ENCODE measurements at places on chromosomes 7 and 10.

GRCh38 chr10:24553051-24553612 lies 170.6 kb downstream of the ARHGAP21 start:
- no peaks in the 10 kb centered on the region for H3K36me3 ChIP-seq
- no peaks in the 10 kb centered on the region for H3K27me3 ChIP-seq
- H3K4me3 ChIP-seq, result no peak overlapping the region
- no peaks in the 10 kb centered on the region for H3K4me1 ChIP-seq

GRCh38 chr10:116281775-116282174 lies 8.8 kb upstream of the GFRA1 start:
- H3K4me3 ChIP-seq, result no peak overlapping the region
- H3K4me1 ChIP-seq, result no peaks in the 10 kb centered on the region
- H3K36me3 ChIP-seq, result no peaks in the 10 kb centered on the region
- H3K27me3 ChIP-seq, result no peaks in the 10 kb centered on the region

GRCh38 chr7:22001345-22002004 lies 55.8 kb upstream of the CDCA7L start:
- no peak overlapping the region for H3K27ac ChIP-seq
- H3K36me3 ChIP-seq, result no peaks in the 10 kb centered on the region
- no peaks in the 10 kb centered on the region for H3K4me1 ChIP-seq
- no peaks in the 10 kb centered on the region for H3K27me3 ChIP-seq
- no peak for DNase-seq

- H3K27me3 ChIP-seq, result no peaks in the 10 kb centered on the region
- H3K27ac ChIP-seq, result no peak overlapping the region
- H3K36me3 ChIP-seq, result no peaks in the 10 kb centered on the region
- H3K4me1 ChIP-seq, result peaks cover 6% of the 10 kb centered on the region
- no peak overlapping the region for H3K4me3 ChIP-seq
- no peak for DNase-seq
Measured at GRCh38 chr10:33279276-33279675, 55.2 kb downstream of the NRP1 start.

GRCh38 chr7:137903382-137904169 lies 56.8 kb upstream of the DGKI start:
- H3K4me1 ChIP-seq, result no peaks in the 10 kb centered on the region
- no peak overlapping the region for H3K4me3 ChIP-seq
- peaks cover 2% of the 10 kb centered on the region for H3K36me3 ChIP-seq
- H3K27ac ChIP-seq, result peak overlapping the region; percentile 21
- DNase-seq, result no peak

- H3K27me3 ChIP-seq, result no peaks in the 10 kb centered on the region
- no peaks in the 10 kb centered on the region for H3K4me1 ChIP-seq
- H3K36me3 ChIP-seq, result no peaks in the 10 kb centered on the region
- H3K27ac ChIP-seq, result no peak overlapping the region
- no peak for DNase-seq
Measured at GRCh38 chr7:83038787-83039186, 123.9 kb downstream of the PCLO start.

- no peaks in the 10 kb centered on the region for H3K27me3 ChIP-seq
- no peaks in the 10 kb centered on the region for H3K36me3 ChIP-seq
- H3K4me1 ChIP-seq, result no peaks in the 10 kb centered on the region
- no peak for DNase-seq
- H3K4me3 ChIP-seq, result no peak overlapping the region
Measured at GRCh38 chr10:3380406-3381050, 207.9 kb upstream of the PITRM1 start.

GRCh38 chr7:87140271-87140748 lies 11.9 kb upstream of the DMTF1 start:
- DNase-seq, result no peak
- H3K27me3 ChIP-seq, result no peaks in the 10 kb centered on the region
- H3K27ac ChIP-seq, result no peak overlapping the region
- H3K4me3 ChIP-seq, result no peak overlapping the region
- no peaks in the 10 kb centered on the region for H3K36me3 ChIP-seq
- H3K4me1 ChIP-seq, result no peaks in the 10 kb centered on the region

GRCh38 chr7:66928388-66928787 lies 7.4 kb downstream of the TMEM248 start:
- H3K27me3 ChIP-seq, result no peaks in the 10 kb centered on the region
- no peak overlapping the region for H3K27ac ChIP-seq
- H3K4me3 ChIP-seq, result no peak overlapping the region
- H3K36me3 ChIP-seq, result no peaks in the 10 kb centered on the region
- DNase-seq, result no peak

GRCh38 chr7:121503039-121503438 lies 106.9 kb upstream of the FAM3C start:
- H3K27me3 ChIP-seq, result no peaks in the 10 kb centered on the region
- H3K36me3 ChIP-seq, result no peaks in the 10 kb centered on the region
- no peak overlapping the region for H3K4me3 ChIP-seq
- H3K27ac ChIP-seq, result no peak overlapping the region

- no peaks in the 10 kb centered on the region for H3K27me3 ChIP-seq
- no peak for DNase-seq
- H3K4me1 ChIP-seq, result peaks cover 2% of the 10 kb centered on the region
- no peaks in the 10 kb centered on the region for H3K36me3 ChIP-seq
Measured at GRCh38 chr7:82200601-82201000, 243.0 kb downstream of the CACNA2D1 start.

DNA sequence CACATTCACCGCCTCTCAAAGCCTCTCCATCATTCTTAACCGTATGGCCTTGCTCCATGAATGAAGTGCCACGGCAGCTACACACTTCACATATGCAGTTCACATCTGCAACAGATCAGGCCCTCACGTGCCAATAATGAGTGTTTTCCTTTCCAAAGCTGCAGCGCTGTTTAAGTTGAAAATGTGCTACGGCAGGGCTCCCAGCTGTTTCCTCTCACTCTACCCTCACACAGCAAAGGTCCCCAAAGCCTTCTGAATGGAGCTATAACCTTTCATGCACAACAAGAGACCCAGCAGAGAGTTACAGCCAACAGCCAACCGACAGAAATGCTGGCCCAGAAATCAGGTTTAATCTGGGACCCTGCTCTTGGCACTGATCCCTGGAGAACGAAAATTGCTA lies 236.1 kb downstream of the ELMO1 start:
- no peaks in the 10 kb centered on the region for H3K4me1 ChIP-seq
- DNase-seq, result no peak
- no peaks in the 10 kb centered on the region for H3K36me3 ChIP-seq

DNA sequence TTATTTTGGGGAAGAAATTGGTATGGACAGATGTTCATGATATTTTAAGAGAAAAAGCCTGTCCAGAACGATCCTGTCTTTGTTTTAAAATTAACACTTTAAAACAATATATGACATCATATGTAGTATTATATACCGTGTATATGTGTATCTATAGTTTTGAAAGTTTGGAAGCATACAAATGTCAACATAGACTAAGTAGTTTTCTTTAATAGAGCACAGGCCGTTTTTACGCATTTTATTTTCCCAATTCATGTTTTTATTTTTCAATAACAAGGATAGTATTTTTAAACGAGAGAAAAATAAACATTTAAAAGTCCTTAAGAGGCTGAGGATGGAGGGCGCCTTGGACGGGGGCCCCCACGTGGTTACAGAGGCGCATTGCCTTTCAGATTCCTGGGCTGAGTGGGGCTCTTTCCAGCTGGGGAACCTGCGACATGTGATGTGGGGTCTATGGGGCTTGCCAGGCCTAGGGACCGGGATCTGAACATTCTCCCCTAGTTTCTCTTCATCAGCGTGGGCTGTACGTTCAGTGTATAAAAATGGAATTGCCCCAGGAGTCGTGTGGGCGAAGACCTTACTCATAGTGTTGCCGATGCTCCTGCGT lies 127.8 kb upstream of the ZNF746 start:
- H3K4me1 ChIP-seq, result no peaks in the 10 kb centered on the region
- H3K36me3 ChIP-seq, result peaks cover 6% of the 10 kb centered on the region
- H3K27me3 ChIP-seq, result no peaks in the 10 kb centered on the region
- H3K27ac ChIP-seq, result no peak overlapping the region
- DNase-seq, result peak; percentile 84
- no peak overlapping the region for H3K4me3 ChIP-seq

- H3K27ac ChIP-seq, result no peak overlapping the region
- no peaks in the 10 kb centered on the region for H3K27me3 ChIP-seq
- H3K36me3 ChIP-seq, result no peaks in the 10 kb centered on the region
- H3K4me3 ChIP-seq, result no peak overlapping the region
- DNase-seq, result no peak
- peaks cover 2% of the 10 kb centered on the region for H3K4me1 ChIP-seq
Measured at GRCh38 chr7:91692800-91693199, 187.7 kb downstream of the MTERF1 start.

DNA sequence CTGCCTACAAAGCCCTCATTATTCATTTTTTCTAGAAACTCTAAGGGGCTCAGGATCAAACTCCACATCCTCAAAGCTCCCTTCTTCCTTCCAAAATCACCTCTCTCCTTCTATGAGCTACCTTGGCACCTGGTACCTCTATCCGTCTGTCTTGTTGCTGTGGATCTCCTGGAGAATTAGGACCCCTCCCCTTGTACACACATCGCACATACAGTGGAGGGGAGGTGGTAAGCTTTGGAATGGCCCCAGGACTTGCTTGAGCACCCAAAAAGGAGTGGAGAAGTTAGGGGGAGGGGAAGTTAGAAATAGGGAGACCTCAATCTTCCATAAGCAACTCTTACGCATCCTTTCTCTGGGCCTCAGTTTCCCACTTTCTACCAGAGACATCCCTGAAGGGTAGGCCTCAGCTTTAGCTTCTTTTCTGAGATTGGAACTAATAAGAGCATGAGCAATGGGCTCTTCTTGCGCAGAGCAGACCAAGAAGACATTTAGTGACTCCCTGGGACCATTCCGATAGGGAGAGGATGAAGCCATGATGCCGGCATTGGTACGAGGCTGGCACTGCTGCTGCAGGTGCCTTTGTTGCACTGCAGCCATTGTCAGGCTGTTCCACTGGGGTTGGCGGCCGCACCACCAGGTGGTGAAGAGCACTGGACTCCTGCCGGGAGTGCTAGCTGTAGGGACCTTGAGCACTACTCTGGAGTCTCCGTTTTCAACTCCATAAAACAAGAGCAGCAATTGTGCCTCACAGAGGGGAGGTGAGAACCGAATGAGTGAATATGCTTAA lies 4.5 kb downstream of the CYP26C1 start:
- no peaks in the 10 kb centered on the region for H3K27me3 ChIP-seq
- H3K4me1 ChIP-seq, result no peaks in the 10 kb centered on the region
- no peak overlapping the region for H3K27ac ChIP-seq
- no peak for DNase-seq

- H3K4me3 ChIP-seq, result no peak overlapping the region
- peak; percentile 45 for DNase-seq
Measured at GRCh38 chr7:31074120-31074383, 21.9 kb downstream of the ADCYAP1R1 start.

- no peaks in the 10 kb centered on the region for H3K27me3 ChIP-seq
- no peak overlapping the region for H3K4me3 ChIP-seq
- no peaks in the 10 kb centered on the region for H3K36me3 ChIP-seq
- H3K27ac ChIP-seq, result no peak overlapping the region
- DNase-seq, result no peak
- no peaks in the 10 kb centered on the region for H3K4me1 ChIP-seq
Measured at GRCh38 chr7:23277359-23277989, 21.7 kb upstream of the MALSU1 start.

GRCh38 chr7:5450549-5451327 lies 27.1 kb upstream of the TNRC18 start:
- H3K27ac ChIP-seq, result no peak overlapping the region
- no peaks in the 10 kb centered on the region for H3K27me3 ChIP-seq
- H3K4me3 ChIP-seq, result no peak overlapping the region
- no peaks in the 10 kb centered on the region for H3K36me3 ChIP-seq
- H3K4me1 ChIP-seq, result no peaks in the 10 kb centered on the region

DNA sequence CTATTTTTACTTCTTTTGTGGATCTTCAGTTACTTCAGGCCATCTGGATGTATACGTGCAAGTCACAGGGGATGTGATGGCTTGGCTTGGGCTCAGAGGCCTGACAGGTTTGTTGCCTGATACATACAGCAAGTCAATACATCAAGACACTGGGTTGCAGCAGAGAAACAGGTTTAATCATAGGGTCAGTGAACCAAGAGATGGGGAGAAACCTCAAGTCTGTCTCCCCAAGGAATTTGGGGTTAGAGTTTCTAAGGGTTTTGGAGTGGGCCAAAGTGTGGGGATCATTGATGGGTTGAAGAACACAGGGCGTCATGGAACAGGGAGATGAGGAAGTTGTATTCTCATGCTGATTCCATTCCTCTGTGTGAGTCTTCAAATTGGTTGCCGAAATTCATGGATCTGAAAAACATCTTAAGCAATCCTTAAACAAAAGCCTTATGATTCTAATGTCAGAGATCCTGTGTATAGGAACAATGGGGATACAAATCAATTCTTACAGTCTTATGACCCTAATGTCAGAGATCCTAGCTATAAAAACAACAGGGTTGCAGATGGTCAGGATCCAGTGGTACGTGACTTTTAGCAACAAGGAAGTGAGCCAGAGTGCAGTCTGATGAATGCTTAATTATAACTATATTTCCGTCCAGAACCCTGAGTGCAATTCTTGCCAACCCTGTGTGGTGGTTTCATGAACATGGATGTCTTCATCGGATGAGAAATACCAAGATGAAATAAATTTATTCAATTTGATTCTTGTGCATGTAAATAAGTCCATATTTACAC lies 18.9 kb downstream of the OTUD1 start:
- H3K4me1 ChIP-seq, result no peaks in the 10 kb centered on the region
- DNase-seq, result no peak

- DNase-seq, result no peak
- H3K4me3 ChIP-seq, result no peak overlapping the region
- H3K27me3 ChIP-seq, result no peaks in the 10 kb centered on the region
- H3K27ac ChIP-seq, result no peak overlapping the region
- H3K36me3 ChIP-seq, result no peaks in the 10 kb centered on the region
Measured at GRCh38 chr7:72025381-72025960, 386.7 kb downstream of the CALN1 start.

GRCh38 chr10:83801983-83802382 lies 337.3 kb upstream of the GHITM start:
- no peaks in the 10 kb centered on the region for H3K4me1 ChIP-seq
- H3K27me3 ChIP-seq, result no peaks in the 10 kb centered on the region
- H3K36me3 ChIP-seq, result no peaks in the 10 kb centered on the region
- no peak for DNase-seq
- no peak overlapping the region for H3K4me3 ChIP-seq

- no peaks in the 10 kb centered on the region for H3K4me1 ChIP-seq
- no peak for DNase-seq
- H3K27me3 ChIP-seq, result no peaks in the 10 kb centered on the region
- H3K36me3 ChIP-seq, result no peaks in the 10 kb centered on the region
Measured at GRCh38 chr10:124450783-124451057, 885 bp upstream of the NKX1-2 start.

GRCh38 chr7:120394595-120394994 lies 121.6 kb downstream of the KCND2 start:
- no peaks in the 10 kb centered on the region for H3K27me3 ChIP-seq
- H3K4me3 ChIP-seq, result no peak overlapping the region
- no peaks in the 10 kb centered on the region for H3K36me3 ChIP-seq
- no peaks in the 10 kb centered on the region for H3K4me1 ChIP-seq
- H3K27ac ChIP-seq, result no peak overlapping the region

GRCh38 chr7:16914771-16915170 lies 33.0 kb upstream of the AGR3 start:
- H3K36me3 ChIP-seq, result no peaks in the 10 kb centered on the region
- DNase-seq, result no peak
- no peak overlapping the region for H3K27ac ChIP-seq
- H3K27me3 ChIP-seq, result no peaks in the 10 kb centered on the region
- no peak overlapping the region for H3K4me3 ChIP-seq
